ENCODE measurements at places on chromosomes 7 and 10.

DNA sequence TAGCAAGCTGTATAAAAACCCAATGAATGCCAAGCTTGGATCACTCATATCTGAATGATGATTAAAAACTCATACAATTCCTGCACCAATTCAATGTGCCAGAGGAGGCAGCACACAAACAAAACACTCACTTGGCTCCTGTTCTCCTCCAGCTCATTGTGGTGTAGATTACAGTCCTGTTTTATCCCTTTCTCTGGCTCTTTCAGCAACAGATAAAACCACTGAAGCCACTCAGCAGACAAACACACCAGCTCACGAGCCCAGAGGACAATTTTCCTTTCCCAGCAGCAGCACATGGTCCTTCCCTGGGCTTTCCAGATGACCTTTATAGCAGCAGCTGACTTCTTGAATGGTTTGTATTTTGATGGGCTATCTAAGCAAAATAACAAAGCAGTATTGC lies 107.3 kb upstream of the STARD3NL start:
- DNase-seq = no peak

DNA sequence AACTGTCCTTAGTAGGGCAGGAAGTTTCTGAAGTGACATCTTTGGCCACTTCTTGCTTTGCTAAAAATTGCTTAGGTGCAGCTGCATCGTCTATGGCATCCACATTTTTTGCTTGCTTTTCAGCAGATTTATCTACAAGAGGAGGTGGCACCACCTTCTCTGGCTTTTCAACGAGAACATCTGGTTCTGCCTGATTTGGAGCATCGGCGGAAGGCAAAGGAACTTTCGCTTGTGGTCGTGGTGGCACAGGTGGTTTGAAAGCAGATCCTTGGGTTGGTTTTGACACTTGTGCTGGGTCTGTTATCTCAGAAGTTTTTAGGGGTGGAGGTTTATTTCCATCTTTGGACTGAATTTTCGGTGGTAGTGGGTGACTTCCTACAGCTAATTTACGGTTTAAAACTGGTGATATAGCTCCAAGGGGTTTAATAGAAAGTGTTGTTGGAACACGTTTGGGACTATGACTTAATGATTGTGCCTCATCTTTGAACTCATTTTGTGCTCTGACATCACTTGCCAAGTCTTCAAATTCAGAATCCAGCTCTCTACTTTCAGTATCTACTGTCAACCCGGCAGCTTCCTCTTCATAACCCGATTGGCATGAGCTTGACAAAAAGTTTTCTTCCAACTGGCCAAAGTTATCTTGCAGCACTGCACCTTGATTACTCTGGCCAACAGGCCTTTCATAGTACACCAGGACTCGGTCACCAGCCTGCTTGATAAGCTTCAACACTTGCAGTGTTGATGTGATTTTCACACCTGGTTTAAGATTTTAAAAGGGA lies 44.0 kb downstream of the SLC18A2 start:
- no peak for DNase-seq

DNA sequence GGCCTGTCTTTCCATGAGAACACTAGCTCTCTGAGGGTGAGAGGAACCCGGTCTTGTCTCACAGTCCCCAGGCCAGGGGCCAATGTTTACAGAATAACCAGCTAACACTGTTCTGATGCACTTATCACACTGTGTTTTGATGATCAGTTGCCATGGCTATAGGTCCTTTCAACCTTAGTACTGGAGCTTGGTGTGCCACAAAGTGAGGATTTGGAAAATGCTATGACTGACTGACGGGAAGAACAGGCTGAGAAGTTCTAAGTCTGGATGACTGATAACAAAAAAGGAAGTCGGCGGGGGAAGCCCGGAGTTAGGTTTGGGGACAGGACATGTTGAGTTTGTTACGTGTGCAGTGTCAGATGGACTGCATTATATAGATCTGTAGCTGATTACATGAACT lies 141.8 kb downstream of the CTTNBP2 start:
- no peak for DNase-seq

GRCh38 chr7:12211711-12212485 lies 804 bp downstream of the TMEM106B start:
- no peak for DNase-seq

- no peak for DNase-seq
These were observed 17.1 kb upstream of the MACROH2A2 start for GRCh38 chr10:70035531-70035930.

DNA sequence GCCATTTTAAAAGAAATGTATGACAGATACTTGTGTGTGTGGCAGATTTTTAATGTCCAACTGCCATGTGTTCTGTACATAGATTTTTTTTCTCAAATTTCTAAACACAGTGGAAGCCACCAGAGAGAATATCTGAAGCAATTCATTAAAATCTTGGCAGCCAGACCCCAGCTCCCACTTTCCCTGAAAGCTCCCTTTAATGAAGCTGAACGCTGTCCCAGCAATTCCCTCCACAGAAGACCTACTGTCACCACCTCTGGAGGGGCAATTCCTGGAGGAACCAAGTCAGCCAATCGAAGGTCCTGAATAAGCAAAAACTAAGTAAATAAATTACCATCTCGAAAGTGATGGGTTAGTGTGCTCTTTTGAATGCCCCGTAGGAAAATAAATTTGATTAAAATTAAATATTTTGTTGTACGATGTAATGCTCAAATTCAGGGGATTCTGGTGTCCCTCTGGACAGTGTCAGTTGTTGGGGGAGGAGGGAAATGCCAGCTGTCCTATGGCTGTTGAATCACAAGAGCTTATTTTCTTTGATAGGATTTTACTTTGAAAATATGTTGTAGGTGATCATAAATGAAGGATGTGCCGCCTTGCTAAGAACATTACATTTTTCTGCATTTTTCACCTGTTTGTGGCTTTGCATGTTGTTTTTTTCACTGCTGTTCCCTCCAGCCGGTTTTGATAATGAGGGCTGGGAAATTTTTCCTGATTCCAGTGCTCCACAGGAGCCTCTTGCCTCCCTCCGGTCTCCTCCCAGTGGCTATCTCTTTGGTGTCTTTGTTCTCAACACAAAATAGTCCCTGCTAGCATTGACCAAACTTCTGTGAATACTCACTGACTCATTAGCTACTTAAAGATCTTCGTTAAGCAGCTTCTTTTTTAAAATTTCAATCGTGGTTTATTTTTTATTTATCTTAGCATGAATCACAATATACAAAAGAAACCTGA lies 9.2 kb upstream of the GSAP start:
- no peak for DNase-seq

DNA sequence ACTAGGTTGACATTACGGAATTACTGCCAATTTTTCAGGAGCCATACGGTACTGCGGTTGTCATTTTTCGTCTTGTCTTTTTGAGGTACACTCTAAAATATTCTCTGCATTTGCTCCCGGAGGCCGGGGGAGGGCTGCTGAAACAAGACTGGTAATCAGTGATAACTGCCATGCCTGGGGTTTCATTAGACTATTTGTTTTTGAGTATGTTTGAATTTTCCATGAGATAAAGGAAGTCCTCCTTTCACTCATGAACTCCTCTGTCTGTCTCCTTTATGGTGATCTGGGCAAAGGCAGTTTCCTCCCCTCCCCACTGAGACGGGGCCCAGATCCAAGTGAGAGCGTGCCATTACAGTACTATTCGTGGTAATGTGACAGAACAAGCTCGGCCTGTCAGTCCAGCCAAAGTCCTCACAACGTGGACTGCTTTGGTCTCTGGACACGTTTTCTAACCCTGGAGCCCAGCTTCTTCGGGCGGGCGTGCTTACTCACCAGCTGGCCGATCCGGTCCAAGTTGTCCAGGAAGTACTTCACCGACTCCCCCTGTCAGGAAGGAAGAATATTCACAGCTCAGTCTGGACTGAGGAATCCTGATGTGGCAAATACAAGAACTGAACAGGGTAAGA lies 45.1 kb downstream of the AMZ1 start:
- DNase-seq = no peak

GRCh38 chr10:126904818-126905701 lies at the start of gene DOCK1:
TSS of gene DOCK1 (plus strand) at chr10:126905428. CDS start at chr10:126905518, 90 bp downstream.
- DNase-seq = no peak

- DNase-seq = no peak
These were observed 683.9 kb downstream of the PARD3 start for GRCh38 chr10:34131152-34131551.

DNA sequence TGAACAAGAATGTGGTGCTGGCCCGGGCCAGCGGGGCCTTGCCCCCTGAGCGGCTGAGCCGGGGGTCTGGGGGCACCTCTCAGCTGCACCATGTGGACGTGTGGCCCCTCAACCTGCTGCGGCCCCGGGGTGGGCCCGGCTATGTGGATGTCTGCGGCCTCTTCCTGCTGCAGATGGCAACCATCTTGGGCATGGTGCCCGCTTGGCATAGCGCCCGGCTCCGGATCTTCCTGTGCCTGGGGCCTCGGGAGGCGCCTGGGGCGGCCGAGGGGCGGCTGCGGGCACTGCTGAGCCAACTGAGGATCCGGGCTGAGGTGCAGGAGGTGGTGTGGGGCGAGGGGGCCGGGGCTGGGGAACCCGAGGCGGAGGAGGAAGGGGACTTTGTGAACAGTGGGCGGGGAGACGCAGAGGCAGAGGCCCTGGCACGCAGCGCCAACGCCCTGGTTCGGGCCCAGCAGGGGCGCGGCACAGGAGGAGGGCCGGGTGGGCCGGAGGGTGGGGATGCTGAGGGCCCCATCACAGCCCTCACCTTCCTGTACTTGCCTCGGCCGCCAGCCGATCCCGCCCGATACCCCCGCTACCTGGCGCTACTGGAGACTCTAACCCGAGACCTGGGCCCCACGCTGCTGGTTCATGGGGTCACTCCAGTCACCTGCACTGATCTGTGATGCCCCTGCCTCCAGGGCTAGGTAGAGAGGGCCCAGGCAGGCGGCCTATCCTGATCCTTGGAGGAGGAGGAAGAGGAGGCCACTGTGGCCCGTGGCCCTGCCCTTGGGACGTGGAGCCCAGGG lies 1.1 kb upstream of the TRIP6 start:
- peak; percentile 36 for DNase-seq

GRCh38 chr10:24208661-24209431 lies at the start of gene KIAA1217:
TSS of gene KIAA1217 (plus strand) at chr10:24209138. CDS start at chr10:24209194, 56 bp downstream.
- no peak for DNase-seq

GRCh38 chr10:19194866-19195265 lies 146.3 kb downstream of the MALRD1 start:
- DNase-seq = no peak

DNA sequence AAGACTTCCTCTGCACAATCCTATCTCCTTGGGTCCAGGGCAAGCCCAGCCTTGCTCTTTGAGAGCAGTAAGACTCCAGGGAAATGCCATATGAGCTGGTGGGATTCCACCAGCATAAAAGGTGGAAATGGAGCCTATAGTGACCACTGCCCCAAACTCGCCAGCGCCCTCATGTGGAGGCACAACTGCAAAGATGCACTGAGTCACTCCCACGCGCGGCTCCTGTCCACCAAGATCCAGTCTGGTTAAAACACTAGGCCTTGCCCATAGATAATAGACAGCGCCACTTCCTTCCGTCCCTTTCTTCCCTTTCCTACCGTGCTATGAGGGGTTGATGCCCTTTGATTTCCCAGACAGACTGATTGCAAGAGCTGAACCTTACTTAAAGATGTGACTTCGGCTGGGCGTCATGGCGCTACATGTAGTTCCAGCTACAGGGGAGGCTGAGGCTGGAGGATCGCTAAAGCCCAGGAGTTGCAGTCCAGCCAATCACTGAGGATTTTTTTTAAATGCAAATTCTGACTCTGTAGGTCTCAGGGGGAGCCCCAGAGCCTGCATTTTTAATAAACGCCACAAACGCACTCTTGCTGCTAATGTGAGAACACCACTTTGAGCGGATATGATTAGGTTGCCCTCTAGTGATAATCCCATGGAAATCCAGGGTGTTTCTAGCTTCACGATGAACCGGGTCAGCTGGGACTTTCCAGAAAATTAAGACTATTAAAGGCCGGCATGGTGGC lies 136.5 kb downstream of the EPC1 start:
- no peak for DNase-seq

DNA sequence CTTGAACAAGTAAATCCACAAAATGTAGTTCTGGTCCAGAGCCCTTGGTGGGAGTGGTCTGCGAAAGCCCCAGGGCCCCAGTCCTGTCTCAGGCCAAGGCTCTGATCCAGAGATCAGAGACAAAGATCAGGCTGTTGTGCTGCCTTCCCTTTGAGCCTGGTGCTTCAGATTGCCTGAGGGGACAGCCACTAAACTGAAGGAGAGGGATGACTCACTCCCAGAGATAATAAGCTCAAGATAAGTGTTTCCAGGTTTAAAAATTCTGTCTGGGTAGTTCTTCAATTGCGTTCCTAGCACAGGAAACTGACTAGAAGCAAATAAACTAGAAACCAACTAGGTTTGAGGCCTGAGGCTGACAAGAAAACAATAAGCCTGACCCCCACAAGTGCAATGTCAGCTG lies 190.2 kb downstream of the RAMP3 start:
- no peak for DNase-seq

DNA sequence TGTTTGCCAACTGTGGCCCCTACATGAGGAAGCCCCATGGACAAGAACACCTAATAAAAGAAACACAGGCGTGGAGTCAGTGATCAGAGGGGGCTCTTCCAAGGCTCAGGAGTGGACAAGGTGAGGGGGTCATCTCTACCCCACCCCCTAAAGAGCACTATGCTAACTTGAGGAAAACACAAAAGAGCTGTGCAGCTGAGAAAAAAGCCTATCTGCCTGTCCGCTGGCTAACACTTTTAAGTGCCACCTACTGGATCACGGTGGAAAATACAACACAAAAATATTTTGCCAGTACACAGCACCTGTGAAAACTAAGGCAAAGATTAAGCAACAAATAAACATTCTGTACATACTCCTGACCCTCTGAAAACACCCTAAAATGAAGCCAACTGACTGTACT lies 53.1 kb upstream of the COBL start:
- no peak for DNase-seq

GRCh38 chr7:138828302-138828701 lies 30.3 kb upstream of the ATP6V0A4 start:
- no peak for DNase-seq

All from stimulated activated CD4-positive, alpha-beta T cell treated with anti-CD3 and anti-CD28 coated beads, Interleukin-4, amount 100 ng/mL, for 4 hours (primary cell).